ENCODE measurements at places on chromosomes 3 and 15. TPM values are rescaled to one million over a fixed set of nuclear protein-coding genes. Genes with fewer than 3 reads are reported as not detected.

TTC23 gene
- total RNA-seq = 9.0 TPM

SCN11A gene
- total RNA-seq = 0.09 TPM

CRYGS gene
- 1.6 TPM for total RNA-seq

DNA sequence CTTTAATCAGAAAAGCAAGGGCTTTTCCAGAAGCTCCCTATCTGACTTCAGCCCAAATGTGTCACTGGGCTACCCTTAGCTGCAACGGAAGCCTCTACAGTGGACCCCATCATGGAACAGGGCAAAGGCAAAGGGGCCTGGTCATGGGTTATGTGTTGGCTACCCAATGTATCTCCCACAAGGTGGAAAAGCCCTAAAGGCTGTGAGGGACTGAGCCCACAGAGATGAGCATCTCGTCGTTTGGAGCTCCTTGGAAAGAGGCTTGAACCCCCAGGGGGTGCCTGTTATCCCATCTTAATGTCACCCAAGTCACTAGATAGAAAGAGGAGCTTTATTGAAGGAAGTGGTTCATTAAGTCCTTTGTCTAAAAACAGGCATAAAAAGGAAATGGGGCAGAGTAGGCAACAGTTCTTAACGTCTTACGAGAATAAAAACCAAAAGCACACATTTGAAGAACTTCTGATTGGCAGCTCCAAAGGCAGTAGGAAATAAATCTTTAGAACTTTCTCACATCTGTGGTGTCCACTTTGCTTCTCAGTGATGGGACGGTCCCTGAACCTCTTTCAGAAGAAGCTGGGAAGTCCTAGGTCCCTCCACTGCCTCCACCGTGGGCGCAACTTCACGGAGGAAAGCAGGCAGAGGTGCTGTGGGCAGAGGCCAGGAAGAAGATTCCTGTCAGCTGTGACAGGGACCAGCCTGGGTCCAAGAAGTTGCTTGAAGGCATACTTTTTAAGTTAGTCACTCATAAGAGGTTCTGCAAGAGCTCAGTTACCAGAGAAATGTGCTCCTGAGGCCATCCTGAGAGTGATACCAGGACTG is 93.7 kb downstream of the MYLK start:
- no peak for DNase-seq

GRCh38 chr3:193655831-193656433 is 62.9 kb downstream of the OPA1 start:
- DNase-seq = no peak

- DNase-seq = no peak
Observed at GRCh38 chr15:66803749-66804148, 101.7 kb downstream of the SMAD6 start.

GABRG3 gene
- total RNA-seq = not detected

DNA sequence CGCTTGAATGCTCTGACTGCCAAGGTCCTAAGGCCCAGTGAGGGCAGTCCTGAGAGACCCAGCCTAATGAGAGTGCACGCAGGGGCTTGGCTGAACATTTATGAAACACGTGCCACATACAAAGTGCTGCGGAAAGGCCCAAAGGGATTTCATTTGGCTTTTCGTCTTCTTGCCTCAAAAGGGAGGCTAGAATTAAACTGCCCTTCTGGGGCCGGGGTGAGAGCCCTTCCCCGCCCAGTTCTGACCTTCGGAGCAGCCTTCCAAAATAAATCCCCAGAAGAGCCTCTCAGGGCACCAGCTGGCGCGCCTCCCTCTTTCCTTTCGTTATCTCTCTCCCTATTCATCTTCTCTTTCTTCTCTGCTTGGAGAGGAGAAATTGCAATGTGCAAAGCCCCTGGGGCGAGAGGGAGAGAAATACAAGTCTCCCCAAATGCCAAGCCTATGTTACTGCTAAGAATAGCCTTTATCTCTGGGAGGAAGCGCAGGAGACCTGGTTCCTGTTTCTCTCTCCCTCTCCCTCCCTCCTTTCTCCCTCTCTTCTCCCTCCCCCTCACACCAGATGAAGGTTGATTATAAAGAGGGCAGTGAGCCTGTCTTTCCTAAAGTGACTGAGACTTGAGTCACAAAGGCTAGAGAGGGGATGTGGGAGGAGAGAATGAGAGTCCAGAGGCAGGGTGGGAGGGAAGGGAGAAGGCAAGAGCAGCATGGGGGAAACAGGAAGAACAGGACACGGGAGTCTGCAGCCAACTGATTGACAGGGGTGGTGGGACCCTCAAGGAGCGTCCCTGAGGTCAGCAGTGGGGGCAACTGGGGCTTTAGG is 36.7 kb upstream of the NDUFB4 start:
- peak; percentile 22 for DNase-seq

TNFAIP8L3 gene
- not detected for total RNA-seq

- no peak for DNase-seq
Observed at GRCh38 chr3:62708638-62709373, 166.4 kb downstream of the CADPS start.

- DNase-seq = no peak
Observed at GRCh38 chr3:64349551-64349950, 124.3 kb upstream of the PRICKLE2 start.

TRAT1 gene
- 22.5 TPM for total RNA-seq

AP2M1 gene
- total RNA-seq = 192 TPM

DNA sequence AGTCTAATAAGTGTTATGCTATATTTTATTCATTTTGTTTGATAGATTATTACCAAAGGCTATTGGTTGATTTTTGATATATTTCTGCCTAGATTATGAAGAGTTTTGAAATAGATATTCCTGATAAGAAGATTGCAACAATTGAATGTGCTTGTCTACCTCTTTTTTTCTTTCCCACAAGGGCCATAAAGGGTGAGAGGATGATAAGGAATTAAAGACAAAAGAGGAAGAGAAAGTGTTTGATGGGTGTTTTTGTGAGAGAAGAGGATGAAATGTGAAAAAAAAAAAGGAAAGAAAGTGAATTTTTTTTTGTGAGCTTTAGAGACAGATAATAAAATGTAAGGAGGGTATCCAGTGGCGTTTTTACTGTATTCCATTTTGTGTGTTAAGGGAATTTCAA is 244.4 kb downstream of the CHST2 start:
- no peak for DNase-seq

DNA sequence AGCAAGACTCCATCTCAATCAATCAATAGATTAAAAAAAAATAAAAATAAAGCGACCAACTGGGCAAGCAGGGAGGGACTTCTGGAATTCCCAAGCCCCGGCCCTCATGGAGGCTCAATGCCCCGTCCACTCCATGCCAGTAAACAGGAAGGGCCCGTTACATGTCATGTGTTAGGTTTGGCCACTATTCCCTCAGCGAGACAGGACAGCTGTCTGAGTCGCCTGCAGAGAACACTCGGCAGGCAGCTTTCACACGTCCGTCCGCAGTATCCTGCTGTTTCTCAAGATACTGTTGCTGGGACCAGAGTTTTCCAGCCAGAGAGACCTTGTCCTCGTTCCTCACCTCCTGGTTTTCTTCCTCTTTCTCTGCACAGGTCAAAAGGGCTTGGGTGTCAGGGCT is 18.0 kb downstream of the TMEM44 start:
- no peak for DNase-seq

COLQ gene
- 1.1 TPM for total RNA-seq

DNA sequence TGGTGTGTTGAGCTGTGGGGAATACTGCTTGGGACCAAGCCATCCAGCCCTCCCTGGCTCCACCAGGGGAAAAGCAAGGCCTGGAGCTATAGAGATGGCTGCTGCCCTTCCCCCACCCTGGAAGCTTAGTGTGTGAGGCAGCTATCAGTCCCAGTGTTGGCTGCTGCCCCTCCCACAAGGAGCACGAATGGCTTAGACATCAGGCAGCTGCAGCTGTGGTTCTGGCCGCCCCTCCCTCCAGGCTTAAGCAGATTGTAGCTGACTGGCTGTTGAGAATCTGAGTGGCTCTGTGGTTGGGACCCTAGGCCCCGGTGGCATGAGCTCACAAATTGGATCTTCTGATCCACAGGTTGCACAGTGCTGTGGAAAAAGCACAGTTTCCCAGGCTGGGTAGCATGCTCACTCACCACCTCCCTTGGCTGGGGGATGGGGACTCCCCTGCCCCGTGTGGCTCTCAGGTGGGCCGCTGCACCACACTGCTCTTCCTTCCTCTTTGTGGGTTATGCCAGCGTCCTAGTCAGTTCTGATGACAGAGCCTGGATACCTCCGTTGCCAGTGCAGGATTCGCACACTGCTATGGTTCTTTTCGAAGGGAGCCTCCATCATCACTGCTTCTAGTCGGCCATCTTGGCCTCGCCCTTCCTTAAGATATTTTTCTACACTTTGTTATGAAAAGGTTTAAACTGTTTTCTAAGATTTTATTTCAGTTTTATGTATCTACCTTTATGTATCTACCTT is 21.2 kb upstream of the SUCNR1 start:
- DNase-seq = no peak

GRCh38 chr3:82087958-82088357 is 326.5 kb upstream of the GBE1 start:
- no peak for DNase-seq

GRCh38 chr15:98121536-98121935 is 161.0 kb downstream of the ARRDC4 start:
- no peak for DNase-seq
